Caco-2 (cell line): ENCODE measurements at places on chromosomes 3 and 15. TPM values are rescaled to one million over a fixed set of nuclear protein-coding genes. Genes with fewer than 3 reads are reported as not detected.
A peak's percentile ranks its signal among the peaks of the same experiment; 100 is the strongest.

GRCh38 chr15:72722071-72722696, 36.2 kb downstream of the BBS4 start:
- DNase-seq, result peak; percentile 66

- DNase-seq, result no peak
Observed at GRCh38 chr3:99714146-99714545, 75.8 kb downstream of the COL8A1 start.

The KBTBD12 gene
- total RNA-seq, result not detected in 2 replicates

The LRRC2 gene
- total RNA-seq, result 0.21 and 0.27 TPM in 2 replicates

- no peak for DNase-seq
Observed at GRCh38 chr3:62531493-62531892, 158.1 kb upstream of the FEZF2 start.

GRCh38 chr3:136626493-136626892, 125.7 kb downstream of the STAG1 start:
- DNase-seq, result no peak

DNA sequence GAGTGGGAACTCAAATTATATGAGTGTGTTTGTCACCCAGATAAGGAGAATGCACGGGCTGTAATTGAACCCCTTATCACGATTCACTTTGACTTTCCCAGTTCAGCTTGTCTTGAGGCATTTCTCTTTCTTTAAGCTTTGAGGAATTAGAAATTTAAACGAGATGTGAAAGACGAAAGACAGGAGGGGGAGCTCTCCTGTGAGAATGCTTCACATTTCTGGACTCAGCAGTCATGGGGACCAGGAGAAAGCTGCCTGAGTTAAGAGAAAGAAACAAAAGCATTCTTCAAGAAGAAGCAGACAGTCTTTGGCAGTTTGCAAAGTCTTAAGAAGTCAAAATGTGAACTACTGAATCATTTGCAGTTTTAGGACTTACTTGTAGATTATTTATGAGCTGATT, 205.6 kb downstream of the NECTIN3 start:
- peak; percentile 25 for DNase-seq

- peak; percentile 26 for DNase-seq
Observed at GRCh38 chr3:182795389-182795782, 2.1 kb downstream of the ATP11B start.

GRCh38 chr3:12591456-12591855, 34.6 kb downstream of the MKRN2 start:
- no peak for DNase-seq

- DNase-seq, result no peak
Observed at GRCh38 chr3:117788061-117788460, 1078.5 kb downstream of the TUSC7 start.

The TMEM207 gene
- total RNA-seq, result 0.65 TPM in 1 of 2 replicates, not detected in the other
